Neuronal stem cell (in vitro differentiated cells): ENCODE measurements at places on chromosomes 6 and 20.

- DNase-seq = no peak
These were observed 659.0 kb upstream of the HS3ST5 start for GRCh38 chr6:115001731-115002350.

- no peak for DNase-seq
These were observed 83.3 kb downstream of the CHD6 start for GRCh38 chr20:41534842-41535241.

GRCh38 chr6:93165850-93166430 is 253.4 kb downstream of the EPHA7 start:
- DNase-seq = no peak

- DNase-seq = no peak
These were observed 1.8 kb downstream of the GJA1 start for GRCh38 chr6:121436960-121437850.

GRCh38 chr6:7851780-7852179 is 58.8 kb downstream of the TXNDC5 start:
- DNase-seq = no peak

DNA sequence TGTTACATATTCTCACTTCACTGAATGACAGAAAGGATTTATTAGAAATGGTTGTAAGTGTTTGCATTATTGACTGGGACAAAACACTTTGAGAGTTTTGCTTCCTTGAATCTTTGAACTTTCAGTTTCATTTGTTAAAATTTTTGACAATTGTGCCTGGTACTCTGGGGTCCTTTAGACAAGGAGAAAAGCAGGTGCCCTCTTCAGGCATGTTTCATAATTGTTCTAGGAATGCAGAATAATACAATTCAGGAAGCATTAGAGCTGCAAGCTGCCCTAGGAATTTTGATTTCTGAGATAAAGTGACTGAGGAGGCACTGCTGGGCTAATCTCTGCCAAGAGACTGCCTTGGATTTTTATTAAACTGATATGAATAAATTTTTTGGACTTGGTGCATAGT is 49.7 kb downstream of the TOP1 start:
- no peak for DNase-seq

DNA sequence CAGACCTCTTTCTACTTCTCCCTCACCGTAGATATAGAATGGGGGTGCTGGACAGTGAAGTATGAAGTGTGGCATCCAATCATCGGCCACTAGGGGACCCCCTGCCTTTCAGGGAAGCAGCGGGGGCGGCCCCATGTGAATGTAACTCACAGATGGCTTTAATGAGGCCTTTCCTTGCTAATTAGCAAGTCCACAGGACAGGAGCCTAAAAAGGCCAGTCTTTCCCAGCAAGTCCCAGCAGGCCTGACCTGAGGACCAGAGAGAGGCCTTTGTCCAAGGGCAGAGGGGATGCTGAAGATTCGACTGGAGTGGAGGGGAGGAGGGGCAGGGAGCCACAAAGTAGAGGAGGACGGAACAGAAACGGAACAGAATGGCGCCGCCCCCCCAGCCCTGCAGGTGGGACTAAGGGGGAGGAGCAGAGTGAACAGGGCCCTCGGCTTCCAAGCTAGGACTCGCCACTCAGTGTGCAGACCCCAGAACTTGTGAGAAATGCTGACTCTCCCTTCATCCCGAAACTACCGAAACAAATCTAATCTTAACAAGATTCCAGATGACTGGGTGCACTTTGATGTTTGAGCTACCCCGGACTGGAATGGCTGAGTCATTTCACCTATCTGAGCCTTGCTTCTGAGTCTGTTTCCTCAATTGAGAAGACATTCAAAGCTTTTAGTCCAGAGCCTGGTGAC is 5.8 kb downstream of the C6orf132 start:
- peak; percentile 84 for DNase-seq

DNA sequence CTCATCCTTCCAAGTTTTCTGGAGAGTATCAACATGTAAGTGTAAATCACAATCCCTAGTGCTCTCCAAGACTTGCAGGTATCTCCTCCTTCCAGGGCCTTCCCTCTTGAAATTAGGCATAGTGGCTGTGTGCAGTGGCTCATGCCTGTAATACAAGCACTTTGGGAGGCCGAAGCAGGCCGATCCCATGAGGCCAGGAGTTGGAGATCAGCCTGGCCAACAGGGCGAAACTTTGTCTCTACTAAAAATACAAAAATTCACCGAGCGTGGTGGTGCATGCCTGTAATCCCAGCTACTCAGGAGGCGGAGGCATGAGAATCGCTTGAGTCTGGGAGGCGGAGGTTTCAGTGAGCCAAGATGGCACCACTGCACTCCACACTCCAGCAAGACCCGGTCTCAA is 9.4 kb upstream of the ANGPT4 start:
- DNase-seq = no peak

DNA sequence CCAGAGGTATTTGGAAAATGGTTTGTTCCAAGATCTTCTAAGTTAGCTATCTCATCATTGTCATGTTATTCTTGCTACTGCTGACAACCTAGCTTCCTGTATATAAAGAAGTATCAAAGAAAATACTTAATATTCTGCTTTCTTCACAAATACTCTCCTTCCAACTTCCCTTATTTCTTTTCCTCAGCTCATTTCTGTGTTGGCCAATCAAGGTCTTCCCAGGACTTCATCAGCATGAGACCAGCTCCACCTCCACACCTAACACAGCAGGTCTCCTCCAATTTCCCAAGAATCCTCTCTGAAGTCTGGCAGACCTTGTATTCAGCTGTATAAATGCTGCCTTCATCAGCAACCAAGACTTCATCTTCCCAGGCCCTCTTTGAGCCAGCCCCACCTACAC is 538.6 kb upstream of the JARID2 start:
- DNase-seq = no peak

DNA sequence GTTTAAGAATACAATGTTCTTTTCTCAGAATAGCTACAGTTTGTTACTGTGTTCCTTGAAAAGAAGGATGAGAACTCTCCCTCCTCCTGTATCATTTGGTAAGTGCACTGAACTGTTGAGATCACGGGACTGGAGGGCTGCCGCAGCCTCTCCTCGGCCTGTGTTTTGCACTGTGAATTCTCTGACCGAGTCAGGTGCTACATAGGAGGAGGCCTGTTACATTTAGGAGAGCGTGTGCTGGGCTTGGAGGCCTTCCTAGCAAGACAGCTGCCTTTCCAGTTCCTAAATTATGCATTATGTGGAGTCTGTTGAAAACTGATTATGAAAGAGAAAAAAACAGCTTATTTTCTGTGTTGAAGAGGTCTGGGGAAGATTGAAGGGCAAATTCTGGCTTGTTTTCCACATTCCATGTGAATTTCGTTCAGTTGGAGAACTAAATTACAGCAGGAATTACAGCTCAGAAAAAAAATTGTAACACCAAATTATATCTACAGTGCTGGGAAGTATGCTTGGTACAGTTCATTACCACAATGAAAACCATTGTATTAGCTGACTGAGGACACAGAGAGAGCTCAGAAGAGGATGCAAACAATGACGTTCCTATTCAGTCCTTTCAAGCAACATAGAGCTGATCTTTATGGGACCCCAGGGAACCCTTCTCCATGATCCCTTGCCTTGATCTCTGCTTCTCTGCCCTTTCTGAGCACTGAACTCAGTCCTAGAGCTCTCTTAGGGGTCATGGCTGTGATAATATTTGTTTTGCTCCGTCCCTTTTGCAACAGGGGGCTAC is 2.8 kb downstream of the TMC2 start:
- no peak for DNase-seq

DNA sequence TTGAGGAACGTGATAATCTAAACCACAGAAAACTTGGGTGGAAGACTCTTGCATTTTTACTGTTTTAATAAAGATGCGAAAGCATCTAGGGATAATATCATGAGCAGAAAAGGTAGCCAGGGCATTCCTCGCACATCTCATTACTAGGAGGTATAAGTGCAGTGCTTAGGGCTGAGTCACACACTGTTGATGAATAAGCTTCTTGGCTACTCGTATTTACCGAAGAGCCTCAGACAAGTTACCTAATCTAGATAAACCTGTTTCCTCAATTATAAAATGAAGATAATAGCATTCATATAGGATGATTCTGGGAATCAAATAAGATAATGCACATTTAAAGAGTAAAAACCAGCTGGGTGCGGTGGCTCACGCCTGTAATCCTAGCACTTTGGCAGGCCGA is 780 bp upstream of the KIAA0319 start:
- DNase-seq = no peak

GRCh38 chr6:134678436-134678889 is 271.4 kb downstream of the ALDH8A1 start:
- DNase-seq = no peak

GRCh38 chr20:50312682-50313521 is 122.3 kb downstream of the CEBPB start:
- no peak for DNase-seq

GRCh38 chr20:34522969-34523871 is 7.0 kb downstream of the DYNLRB1 start:
- no peak for DNase-seq

DNA sequence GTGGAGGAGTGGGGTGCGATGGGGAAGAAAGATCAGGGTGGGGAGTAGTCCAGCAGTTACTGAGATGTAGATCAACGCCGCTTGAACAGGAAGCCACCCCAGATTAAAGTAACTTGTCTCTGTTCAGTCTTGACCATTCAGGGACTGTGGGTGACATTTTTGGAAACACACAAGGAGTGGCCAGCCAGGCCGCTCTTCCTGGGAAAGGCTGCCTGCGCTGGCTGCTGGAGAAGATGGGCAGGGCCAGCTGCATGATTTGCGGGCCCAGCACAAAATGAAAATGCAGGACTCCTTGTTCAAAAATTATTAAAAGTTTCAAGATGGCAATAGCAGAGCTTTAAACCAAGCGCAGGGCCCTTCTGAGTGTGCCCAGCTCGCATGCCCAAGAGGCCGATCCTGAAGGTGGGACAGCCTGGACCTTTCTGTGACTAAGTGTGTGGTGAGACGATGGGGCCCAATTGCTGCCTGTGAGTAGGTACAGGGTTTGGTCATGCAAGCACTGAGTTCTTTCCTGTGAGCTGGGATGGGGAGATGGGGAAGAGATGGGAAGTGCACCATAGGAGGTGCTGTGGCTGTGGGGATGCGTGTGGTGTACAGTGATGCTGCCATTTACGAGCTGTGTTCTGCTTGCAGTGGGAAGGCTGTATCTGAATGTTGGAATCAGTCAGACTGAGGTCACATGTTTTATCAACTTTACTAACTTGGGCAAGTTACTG is 51.3 kb downstream of the DAAM2 start:
- no peak for DNase-seq

- no peak for DNase-seq
These were observed 10.7 kb downstream of the MANEA start for GRCh38 chr6:95587989-95588388.

GRCh38 chr20:63639093-63639975 is 12.4 kb upstream of the GMEB2 start:
- no peak for DNase-seq

DNA sequence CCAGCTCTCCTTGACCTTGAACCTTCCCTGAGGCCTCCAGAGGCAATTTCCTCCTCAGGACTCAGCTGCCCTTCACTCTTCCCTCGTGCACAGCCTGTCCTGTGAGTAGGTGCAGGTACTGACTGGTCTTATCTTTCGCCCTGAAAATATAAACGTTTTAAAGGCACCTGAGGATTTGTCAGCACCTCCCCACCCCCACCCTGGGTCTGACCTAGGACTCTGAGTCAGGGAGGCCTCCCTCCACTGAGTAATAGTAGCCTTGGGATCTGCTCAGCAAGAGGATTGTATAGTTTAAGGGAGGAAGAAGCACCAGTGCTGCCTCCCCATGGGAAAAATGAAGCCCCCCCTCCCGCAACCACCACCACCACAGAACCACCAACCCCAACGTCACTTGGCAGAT is 54.6 kb downstream of the PPARD start:
- no peak for DNase-seq

DNA sequence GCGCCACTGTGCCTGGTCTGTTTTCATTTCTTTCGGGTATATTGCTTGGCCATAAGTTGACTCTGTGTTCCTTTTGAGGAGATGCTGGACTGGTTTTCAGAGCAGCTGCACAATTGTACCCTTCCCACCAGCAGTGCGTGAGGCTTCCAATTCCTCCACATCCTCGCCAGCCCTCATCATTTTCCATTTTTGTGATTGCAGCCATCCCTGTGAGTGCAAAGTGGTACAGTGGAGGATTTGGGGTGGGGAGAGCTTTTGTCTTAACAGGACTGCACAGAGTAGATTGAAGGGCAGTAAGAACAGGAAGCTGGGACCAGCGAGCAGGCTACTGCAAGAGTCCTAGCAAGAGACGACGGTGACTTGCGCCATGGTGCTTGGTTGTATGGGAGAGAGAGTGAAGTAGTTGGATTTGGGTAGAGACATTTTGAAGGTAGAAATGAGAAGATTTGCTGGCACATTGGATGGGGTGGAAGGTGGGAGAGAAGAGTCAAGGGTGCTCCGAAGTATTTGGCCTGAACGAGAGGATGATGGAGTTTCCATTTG is 18.3 kb downstream of the BCAS4 start:
- DNase-seq = no peak

DNA sequence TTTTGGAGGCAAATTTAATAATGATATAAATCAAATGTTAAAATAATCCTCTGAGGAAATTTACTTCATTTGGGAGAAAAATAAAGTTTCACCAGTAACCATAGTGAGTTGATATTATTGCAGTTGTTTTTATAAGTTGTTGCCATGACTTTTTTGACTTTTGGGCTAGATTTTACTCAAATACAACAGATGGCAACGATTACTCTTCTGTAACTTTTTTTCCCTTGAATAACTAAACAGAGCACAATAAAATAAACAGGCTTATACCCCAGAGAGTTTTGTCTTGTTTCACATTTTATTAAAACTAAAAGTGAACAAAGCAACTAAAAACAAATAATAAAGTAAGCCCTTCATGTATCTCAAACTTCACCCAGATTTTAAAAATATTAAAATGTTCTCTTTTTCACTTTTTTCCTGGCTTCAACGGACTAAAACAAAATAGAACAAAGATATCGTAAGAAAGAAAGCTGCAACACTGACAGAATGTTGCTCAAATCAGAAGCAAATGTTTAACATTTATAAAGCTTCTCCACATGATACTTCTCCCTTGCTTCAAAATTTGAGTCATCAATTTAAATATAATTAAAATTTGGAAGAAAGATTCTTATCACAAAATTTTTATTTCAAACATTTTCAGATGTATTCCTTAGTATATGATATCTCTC is 42.5 kb upstream of the BMP5 start:
- no peak for DNase-seq

GRCh38 chr20:39800548-39800947 is 838.4 kb downstream of the DHX35 start:
- no peak for DNase-seq

DNA sequence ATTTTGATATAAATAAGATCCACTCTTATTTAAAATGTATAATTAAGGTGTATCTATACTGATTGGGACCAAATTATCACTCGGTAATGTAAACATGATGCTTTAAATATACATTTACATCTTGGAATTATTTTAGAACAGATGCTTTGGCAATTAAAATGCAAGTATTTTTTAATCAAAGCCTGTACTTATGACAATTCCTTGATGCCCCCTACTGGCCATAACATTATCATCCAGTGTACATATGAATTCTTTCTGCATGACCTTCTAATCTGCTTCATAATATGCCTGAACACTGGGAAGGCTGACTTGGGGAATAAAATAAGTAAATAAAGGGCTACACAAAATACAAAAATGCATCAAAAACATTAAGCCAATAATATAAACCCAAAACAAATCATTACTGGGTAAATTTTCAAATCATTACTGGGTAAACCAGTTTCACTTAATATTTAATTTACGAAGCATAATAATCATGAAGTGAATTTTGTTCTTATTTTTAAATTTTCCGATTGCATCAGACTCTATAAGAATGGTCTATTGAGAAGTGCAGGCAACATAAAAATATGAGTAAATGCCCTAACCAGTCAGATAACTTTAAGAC is 65.1 kb downstream of the CGA start:
- DNase-seq = peak; percentile 8
